ENCODE measurements at places on chromosomes 6 and 20.

DNA sequence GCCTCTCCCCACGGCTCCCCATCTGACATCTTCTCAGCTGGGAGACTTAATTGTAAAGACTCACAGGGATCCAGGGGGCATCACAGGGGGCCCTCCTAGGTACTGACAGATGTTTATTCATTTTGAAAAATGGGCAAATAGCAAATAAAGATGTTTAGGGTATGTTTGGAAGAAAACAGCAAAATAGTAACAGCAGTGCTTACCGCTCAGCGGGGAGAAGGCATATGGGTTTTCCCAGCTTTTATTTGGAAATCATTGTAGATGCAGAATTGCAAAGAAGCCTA is 2.7 kb upstream of the BIRC7 start:
- no peak for DNase-seq

DNA sequence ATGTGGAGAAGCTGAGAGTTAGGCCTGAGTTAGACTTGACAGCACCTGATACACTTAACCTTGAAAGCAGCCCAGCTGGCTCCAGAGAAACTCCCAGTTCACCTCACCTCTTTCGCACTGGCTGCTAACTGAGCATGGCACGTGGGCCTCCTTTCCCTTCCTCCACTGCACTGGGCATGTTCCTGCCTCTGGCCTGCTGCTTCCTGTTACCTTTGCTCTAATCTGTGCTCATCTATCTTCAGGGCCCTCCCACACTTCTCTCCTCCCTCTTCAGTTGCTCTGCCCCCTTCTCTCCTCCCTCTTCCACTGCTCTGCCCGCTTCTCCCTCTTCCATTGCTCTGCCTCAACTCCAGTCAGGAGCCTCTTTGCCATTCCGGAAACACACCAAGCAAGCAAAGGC is 13.7 kb upstream of the UBE2V1 start:
- no peak for DNase-seq

DNA sequence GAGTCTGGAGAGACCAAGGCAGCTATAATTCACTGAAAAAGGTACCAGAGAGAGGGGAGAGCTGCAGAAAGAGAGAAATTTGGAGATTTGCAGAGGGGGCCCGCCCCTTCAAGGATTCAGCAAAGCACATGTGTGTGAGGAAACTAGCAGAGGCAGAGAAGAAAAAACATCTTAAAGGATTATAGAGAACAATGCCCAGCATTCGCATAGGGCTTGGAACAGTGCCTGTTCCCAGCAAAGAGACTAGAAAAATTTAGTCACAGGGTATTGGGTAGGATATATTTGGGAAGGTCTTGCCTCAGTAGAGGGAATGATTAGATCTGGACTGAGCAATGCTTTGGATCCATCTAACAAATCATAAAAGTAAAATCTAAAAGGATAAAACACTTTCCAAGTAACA is 44.0 kb downstream of the SRPK1 start:
- no peak for DNase-seq

- DNase-seq = no peak
These were observed 47.6 kb downstream of the MRAP2 start for GRCh38 chr6:84081222-84081621.

- DNase-seq = no peak
These were observed 624 bp upstream of the NPEPL1 start for GRCh38 chr20:58691773-58692578.

GRCh38 chr20:22418738-22419137 is 165.6 kb downstream of the FOXA2 start:
- no peak for DNase-seq

GRCh38 chr6:170553534-170554012 is 466 bp upstream of the PSMB1 start:
- DNase-seq = no peak

DNA sequence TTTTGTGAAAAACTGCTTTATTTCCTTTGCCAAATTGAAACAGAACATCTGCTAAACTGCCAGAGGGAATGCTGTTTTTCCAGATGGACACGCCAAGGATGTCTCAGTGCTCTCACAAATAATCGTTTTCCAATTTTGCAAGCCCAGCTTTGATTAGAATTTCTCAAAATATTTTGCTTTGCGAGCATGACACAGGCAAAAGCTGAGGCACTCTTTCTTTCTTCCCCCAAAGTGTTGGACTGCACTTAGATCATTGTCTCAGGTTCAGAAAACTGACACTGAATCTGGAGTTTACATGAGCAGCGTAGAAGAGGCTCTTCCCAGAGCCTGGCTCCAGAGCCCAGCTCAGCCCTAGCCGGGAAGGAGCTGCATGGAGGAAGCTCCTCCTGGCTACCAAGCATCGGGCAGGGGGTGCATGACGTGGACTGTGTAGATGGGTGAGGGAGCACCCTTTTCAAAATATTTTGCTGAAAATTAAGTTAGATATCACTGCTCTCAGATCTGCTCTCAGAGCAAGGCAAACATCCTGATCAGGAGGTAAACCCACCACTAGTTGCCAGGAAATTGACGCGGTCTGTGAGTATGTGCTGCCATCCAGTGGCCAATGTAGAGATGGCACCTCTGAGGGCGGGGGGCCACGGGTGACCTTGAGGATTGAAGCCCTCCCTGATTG is 107.5 kb downstream of the SLC22A3 start:
- DNase-seq = peak; percentile 48

- DNase-seq = no peak
These were observed 62.5 kb downstream of the AHI1 start for GRCh38 chr6:135434991-135435390.

DNA sequence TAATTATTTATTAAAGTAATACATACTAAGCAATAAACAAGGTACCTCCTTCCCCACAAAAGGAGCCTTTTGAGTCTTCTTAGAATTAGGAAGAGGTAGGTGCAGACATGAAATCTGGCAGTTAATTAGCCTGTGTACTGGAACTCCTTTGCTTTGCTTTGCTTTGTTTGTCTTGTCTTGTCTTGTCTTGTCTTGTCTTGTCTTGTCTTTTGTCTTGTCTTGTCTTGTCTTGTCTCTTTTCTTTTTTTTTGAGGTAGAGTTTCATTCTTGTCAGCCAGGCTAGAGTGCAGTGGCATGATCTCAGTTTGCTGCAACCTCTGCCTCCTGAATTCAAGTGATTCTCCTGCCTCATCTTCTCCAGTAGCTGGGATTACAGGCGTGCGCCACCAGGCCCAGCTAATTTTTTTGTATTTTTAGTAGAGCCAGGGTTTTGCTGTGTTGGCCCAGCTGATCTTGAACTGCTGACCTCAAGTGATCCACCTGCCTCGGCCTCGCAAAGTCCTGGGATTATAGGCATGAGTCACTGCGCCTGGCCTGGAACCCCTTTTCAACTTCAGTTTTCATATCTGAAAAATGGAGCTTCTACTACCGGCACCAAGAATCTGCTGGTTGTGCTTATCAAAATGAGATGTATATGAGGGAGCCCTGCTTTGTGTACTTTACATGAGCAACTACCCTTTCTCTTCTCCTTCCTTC is 301.2 kb downstream of the CDKAL1 start:
- no peak for DNase-seq

DNA sequence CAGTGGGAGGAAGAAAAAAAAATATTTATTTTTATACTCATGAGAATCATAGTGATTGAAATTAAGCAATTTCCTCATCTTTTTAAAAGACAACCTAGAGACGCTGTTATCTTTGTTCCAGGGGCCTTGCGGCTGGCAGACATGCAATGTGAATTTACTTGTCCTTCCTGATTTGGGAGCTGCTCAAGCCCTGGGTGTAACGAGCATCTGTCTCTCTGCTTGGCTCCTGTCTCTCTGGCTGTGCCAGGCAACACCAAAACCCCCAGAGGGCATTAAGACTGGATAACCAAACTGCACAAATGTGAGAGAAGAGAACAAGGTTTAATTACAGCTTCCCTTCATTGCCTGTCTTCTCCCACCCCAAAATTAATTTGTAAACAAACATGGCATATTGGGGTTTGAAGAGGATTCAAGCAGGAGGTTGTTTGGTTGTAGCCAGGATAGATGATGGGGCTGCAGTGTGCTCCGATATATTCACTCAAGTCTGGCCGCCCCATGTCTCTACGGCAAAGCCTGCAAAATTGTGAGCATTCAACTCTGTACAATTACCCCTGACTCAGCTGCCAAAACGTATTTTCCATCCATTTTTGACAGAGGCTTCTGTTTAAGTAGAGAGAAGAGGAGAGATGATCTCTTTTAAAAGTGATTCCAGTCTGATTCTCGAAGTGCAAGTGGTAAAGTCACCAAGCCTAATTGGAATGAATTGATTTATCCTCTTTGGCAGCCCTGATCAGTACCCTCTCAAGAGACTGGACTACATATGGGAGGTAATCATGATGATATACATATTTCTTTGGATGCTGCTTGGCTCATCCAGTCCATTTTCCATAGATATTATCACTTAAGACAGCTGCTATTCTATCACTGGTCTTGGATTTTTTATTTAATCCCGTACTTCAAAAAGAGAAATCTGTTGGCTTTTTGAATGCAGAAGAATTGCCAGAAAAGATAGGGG is 170.2 kb downstream of the SLC24A3 start:
- no peak for DNase-seq

GRCh38 chr6:16494793-16495192 is 256.4 kb downstream of the GMPR start:
- DNase-seq = no peak

- DNase-seq = no peak
These were observed 144.2 kb downstream of the PREX1 start for GRCh38 chr20:48683467-48684175.

DNA sequence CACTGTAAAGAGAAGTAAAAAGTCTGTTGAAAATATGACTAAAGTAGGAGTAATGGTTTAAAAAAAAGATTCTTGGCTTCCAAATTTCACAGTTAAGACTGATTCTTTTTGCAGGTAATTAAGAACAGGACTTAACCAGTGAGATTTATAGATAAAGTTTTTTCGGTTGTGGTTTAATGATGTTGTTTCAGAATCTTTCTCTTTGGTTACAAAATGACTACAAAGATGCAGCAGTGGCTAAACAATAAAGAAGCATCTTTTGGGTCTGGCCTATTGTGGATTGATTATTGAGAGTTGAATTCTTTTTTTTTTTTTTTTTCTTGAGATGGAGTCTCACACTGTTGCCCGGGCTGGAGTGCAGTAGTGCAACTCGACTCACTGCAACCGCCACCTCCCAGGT is 109.7 kb downstream of the AKAP7 start:
- DNase-seq = no peak

DNA sequence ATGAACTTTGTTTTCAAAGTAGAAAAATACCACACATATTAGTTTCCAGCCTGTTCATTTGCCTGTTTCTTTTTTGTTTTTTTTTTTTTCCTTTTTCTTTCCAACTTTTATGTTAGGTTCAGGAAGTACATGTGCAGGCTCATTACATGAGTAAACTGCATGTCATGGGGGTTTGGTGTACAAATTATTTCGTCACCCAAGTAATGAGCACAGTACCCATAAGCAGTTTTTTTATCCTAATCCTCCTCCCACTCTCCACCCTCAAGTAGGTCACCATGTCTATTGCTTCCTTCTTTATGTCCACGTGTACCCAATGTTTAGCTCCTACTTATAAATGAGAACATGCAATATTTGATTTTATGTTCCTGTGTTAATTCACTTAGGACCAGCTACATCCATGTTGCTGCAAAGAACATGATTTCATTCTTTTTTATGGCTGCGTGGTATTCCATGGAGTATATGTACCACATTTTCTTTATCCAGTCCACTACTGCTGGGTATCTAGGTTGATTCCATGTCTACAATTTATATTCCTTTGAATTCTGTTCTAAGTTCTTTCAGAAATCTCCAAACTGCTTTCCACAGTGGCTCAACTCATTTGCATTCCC is 31.8 kb downstream of the SNX14 start:
- no peak for DNase-seq

All from T1000 (cell line).